ENCODE measurements at places on chromosomes 4 and X. TPM values are rescaled to one million over a fixed set of nuclear protein-coding genes. Genes with fewer than 3 reads are reported as not detected.

The RIPPLY1 gene
- total RNA-seq, result not detected

The LUZP4 gene
- not detected for total RNA-seq

The DAPP1 gene
- total RNA-seq, result 0.76 TPM

The PHOX2B gene
- total RNA-seq, result not detected

The F8A2 gene
- not detected for total RNA-seq

The MGARP gene
- total RNA-seq, result 4.7 TPM

The GIMD1 gene
- not detected for total RNA-seq

The MSX1 gene
- 11.4 TPM for total RNA-seq

The RP2 gene
- 30.9 TPM for total RNA-seq

The XKRX gene
- 3.7 TPM for total RNA-seq

The TDO2 gene
- 5.7 TPM for total RNA-seq

The ZCCHC18 gene
- total RNA-seq, result 1.7 TPM

The UGT2B10 gene
- not detected for total RNA-seq

The EDA gene
- 0.30 TPM for total RNA-seq

The CPZ gene
- total RNA-seq, result 13.2 TPM

The UBA6 gene
- total RNA-seq, result 89.4 TPM

The NAA11 gene
- total RNA-seq, result 0.17 TPM

The ITM2A gene
- total RNA-seq, result not detected

The TRIM60 gene
- not detected for total RNA-seq

The FMR1NB gene
- not detected for total RNA-seq

The DCAF4L1 gene
- total RNA-seq, result not detected

The PLA2G12A gene
- total RNA-seq, result 44.1 TPM

The CAMK2D gene
- total RNA-seq, result 24.4 TPM

The INTU gene
- 1.4 TPM for total RNA-seq
